ENCODE measurements at places on chromosomes 12 and 14. TPM values are rescaled to one million over a fixed set of nuclear protein-coding genes. Genes with fewer than 3 reads are reported as not detected.

The KRT85 gene
- not detected for polyA plus RNA-seq

The GLI1 gene
- polyA plus RNA-seq = not detected

The TMEM63C gene
- not detected for polyA plus RNA-seq

The TAS2R7 gene
- polyA plus RNA-seq = not detected

The NR1H4 gene
- polyA plus RNA-seq = 53.0 TPM
